HFFc6 (cell line): ENCODE measurements at places on chromosomes 1 and 21.

DNA sequence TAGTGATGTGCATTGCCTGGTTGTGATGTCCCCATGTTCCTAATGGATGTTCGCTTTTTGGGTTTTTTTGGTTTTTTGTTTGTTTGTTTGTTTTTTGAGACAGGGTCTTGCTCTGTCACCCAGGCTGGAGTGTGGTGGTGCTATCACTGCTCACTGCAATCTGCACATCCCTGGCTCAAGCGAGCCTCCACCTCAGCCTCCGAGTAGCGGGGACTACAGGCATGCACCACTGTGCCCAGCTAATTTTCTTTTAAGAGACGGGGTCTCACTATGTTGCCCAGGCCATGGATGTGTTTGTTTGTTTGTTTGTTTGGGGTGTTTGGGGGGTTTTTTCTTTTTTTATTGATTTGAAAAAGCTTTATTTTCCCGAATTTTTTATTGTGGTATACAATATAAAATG is 2.1 kb downstream of the COL6A2 start:
- DNase-seq, result no peak

GRCh38 chr1:27405074-27405473 is 12.7 kb downstream of the GPR3 start:
- no peak for DNase-seq

DNA sequence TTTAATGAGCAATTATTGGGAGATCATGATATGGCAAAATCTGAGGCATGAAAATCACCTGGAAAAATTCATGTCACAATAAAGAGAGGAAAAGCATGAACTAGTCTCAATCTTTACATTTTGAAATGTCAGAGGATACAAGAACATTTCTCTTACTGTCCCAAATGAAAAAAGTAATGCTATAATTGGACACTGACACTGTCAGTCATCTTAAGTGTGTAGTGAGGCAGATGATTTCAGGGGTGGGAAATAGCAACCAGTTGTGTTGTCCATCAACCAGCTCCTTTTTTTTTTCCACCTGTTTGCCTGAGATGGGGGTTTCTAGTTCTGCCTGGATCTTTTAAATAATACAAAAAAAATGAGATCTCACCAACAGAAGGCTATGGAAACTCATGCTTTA is 646.2 kb downstream of the KCNT2 start:
- no peak for DNase-seq

GRCh38 chr1:232282498-232282897 is 347.4 kb downstream of the SIPA1L2 start:
- no peak for DNase-seq

- DNase-seq, result no peak
These were observed 69.5 kb downstream of the LPAR3 start for GRCh38 chr1:84823511-84823910.

DNA sequence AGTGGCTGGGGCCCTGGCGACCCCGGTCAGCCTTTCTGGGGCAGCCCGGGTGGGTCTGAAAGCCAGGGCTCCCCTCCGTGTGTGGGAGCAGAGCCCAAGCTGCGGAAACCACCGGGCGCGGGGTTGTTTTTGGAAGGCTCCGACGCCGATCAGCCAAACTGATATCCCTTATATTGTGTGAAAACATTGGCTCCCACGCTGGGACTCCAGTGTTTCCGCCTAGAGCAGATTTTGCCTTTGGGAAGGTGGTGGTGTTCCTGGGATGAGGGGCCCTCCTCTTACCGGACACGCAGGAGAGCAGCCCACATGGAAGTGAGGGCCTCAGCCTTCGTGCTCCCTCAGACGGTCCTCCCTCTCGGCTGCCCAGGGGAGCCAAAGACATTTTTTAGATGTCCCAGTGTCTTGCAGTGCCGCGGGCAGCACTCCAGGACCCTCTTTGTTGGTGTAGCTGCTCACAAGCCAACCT is 54.3 kb downstream of the NGF start:
- no peak for DNase-seq

- no peak for DNase-seq
These were observed at the start of gene NTNG1 for GRCh38 chr1:107140703-107141490. TSS of gene NTNG1 (plus strand) at chr1:107141039.

DNA sequence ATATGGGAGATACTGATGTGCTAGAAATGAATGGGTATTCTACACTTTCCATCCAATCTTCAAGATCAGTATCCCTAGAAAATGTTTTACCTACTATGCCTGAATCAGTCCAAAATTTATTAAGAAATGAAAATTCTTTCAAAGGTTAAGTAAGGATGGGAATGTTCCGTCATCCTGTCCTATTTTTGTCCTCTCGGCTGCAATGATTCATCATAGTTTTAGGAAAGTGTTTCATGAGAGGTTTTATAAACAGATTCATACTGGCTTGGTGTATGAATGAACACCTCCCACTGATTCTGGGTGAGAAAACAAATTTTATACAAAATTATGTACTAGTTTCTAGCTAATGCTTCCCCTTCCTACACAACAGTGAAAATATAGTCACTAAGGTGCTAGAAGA is 504.6 kb upstream of the NR5A2 start:
- peak; percentile 27 for DNase-seq

DNA sequence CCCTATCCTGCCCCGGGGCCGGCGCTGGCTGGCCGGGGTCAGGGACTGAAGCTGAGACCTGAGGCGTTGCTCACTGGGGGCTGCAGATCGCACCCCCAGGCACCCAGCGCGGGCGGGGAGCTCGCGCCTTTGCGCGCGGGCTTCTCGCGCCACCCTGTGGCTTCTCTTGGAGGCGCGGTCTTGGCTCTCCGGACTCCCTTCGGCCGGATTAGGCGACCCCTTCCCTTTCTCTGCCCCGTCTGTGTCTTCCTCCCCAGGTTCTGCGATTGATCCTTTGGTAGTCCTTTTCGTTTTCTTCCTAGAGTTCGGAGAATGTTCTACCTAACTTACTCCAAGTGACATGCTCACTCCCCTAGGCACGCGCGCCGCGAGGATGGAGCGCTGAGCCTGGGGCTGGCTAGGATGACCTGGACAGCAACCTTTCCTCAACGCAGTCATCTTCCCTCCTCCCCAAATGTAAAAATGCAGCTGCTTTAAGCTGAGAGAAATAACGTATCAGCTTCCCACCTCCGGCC is 495 bp upstream of the NTRK1 start:
- DNase-seq, result no peak

GRCh38 chr1:29784276-29785136 is 548.2 kb downstream of the PTPRU start:
- DNase-seq, result no peak

DNA sequence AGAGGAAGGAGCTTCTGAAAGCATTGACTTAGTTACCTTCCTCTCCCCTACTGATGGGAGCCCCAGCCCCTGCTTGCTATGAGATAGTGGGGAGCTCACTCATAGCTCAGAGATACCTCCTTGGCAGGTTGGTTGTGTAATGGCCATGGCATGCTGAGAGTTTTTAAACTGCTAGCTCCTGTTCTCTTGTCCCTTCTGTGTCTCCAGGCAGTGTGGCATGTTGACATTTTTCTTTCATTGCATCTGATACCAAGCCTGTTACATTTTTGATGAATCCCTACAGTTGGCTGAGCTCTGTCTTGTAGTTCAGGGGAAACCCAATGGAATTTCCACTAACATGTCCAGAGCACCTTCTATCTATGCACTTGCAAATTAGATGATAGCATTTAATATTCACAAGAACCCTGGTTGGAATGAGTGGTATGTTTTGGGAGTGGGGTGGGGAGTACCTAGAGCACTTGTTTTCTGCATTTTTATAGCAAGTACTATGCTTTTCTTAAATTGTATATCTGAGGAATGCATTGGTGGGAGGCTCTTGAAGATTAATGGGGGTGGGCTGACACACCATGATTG is 39.1 kb upstream of the EFCAB14 start:
- DNase-seq, result no peak

DNA sequence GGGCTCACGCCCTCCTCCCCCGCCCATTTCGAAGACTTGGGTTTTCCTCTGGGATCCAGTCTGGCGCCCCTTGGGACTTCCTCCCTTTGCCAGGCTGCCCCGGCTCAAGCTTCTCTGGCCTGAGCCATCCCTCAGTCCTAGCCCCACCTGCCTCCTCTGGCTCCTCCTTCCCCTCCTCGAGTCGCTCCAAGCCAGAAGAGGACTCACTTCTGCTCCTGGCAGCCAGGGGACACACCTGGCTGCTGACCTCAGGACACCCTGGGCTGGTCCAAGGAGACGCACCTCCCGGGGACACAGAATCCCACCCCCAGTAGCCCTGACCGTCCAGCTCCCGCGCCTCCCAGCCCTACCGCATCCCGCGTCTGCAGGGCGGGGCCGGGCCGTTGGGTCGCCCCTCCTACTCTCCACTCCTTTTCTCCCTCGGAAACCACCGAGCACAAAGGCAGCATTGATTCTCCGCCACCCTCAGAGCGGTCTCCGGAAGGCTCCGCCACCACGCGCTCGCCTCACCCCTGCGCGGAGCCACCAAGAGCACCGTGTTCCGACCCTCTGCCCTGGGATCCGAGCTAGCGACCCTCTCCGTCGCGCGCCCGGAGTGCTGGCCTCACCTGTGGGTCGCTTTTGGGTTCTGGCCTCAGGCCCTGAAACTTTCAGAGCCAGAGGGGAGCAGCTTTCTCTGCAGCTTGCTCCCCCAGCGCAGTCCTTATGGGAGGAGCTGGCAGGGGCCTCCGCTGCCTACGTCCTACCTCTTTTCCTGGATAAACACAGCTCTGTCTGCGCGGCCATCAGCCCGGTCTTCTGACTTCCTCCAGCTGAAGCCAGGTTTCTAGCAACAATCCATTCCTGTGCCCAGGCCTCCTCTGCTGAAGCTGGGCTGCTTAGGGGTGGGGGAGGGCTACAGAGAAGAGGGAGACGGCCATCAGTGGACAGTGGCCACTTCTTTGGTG is at the start of gene C2CD4D:
TSS of gene C2CD4D (minus strand) at position 364 of the 947 bp plus-strand sequence. CDS start 831 bp downstream, outside the sequence.
- DNase-seq, result no peak

DNA sequence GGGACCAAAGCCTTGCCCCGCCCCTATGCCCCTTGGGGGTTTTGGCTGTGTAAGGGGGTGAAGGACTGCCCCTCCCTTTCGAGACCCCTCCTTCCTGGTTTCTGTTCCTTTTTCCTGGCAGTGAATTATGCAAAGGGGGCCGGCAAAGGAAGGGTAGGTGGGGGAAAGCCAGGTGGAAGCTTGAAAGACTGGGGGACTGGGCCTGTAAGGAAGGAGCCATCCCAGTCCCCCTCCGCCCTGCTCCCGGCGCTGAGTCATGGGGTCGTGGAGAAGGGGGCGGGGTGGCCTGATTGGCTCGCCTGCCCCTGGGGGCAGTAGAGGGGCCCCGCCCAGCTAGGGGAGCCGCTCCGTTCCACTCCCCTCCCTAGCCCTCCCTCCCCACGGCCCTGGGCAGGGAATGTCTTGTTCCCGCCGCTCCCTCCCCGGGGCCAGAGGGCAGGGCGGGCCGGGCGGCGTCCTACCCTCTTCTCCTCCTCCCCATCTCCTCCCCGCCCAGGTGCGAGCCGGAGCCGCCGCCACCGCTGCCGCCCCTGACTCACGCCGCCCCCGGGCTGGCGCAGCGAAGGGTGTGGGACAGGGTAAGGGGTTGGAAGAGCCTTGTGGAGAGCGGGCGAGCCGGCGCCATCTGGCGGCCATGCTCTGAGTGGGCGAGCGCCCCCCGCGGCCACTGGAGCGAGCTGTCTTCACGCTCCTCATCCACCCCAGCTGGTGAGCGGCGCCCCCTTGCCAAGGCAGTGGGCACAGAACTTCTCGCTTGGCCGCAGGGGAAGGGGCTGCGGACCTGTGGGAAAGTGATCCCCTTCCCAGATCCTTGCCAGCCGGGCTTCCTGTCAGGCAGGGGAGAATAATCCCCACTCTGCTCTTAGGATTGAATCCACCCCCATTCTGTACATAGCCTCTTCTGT is 14.7 kb downstream of the ZBTB7B start:
- DNase-seq, result peak; percentile 74

DNA sequence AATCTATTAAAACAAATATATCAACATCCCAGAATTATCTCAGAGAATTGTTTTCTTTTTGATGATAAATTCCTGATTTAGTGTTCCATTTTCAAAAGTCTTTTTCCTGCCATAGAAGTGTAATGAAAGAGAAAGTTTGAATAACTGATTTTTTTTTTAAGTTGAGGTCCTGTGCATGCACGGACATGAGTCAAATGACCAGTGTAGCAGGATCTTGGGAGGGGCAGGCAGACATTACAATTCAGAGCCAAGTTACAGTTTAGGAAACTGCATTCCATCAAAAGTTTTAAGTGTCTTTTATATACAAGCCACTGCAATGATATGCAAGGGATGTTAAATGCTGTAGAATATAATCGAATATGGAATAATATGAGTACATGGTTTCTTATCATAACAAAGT is 227.5 kb downstream of the HMCN1 start:
- no peak for DNase-seq
